ENCODE measurements at places on chromosomes 6 and 20. TPM values are rescaled to one million over a fixed set of nuclear protein-coding genes. Genes with fewer than 3 reads are reported as not detected.

The FOXS1 gene
- total RNA-seq = not detected

GRCh38 chr6:66861007-66861541, 1154.0 kb upstream of the EYS start:
- DNase-seq = no peak
- no peaks in the 10 kb centered on the region for H3K36me3 ChIP-seq
- H3K4me3 ChIP-seq = no peak overlapping the region

GRCh38 chr6:80321011-80321410, 214.5 kb downstream of the BCKDHB start:
- no peak overlapping the region for H3K27ac ChIP-seq
- no peak overlapping the region for H3K4me3 ChIP-seq
- no peaks in the 10 kb centered on the region for H3K27me3 ChIP-seq
- DNase-seq = no peak

DNA sequence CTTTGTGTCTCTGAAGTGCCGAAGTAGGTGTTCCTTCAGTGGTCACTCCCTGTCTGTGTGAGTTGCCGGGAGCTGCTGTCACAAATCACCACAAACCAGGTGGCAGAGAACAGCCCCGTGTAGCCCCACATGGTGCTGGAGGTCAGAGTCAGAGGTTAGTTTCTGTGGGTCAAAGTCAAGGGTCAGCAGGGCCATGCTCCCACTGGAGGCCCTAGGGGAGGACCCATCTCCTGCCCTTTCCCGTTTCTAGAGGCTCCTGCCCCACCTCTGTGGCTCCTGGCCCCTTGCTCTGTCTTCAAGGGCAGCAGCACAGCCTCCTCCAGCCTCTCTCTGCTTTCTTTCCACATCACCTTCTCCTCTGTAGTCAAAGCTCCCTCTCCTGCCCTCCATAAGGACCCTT, 264.3 kb downstream of the TAF4 start:
- H3K36me3 ChIP-seq = no peaks in the 10 kb centered on the region
- no peak overlapping the region for H3K4me3 ChIP-seq
- H3K4me1 ChIP-seq = no peaks in the 10 kb centered on the region
- H3K27ac ChIP-seq = no peak overlapping the region
- H3K27me3 ChIP-seq = peaks cover 26% of the 10 kb centered on the region

The MAS1 gene
- total RNA-seq = not detected

- H3K27me3 ChIP-seq = no peaks in the 10 kb centered on the region
- H3K4me3 ChIP-seq = no peak overlapping the region
- H3K27ac ChIP-seq = no peak overlapping the region
- H3K36me3 ChIP-seq = peaks cover 6% of the 10 kb centered on the region
- H3K4me1 ChIP-seq = peaks cover 40% of the 10 kb centered on the region
These were observed 136.0 kb upstream of the RNF24 start for GRCh38 chr20:4151342-4151741.

The ZNF391 gene
- 1.1 TPM for total RNA-seq

The LGSN gene
- total RNA-seq = 0.30 TPM

GRCh38 chr6:64998204-64998603, 708.8 kb downstream of the EYS start:
- no peak for DNase-seq
- H3K36me3 ChIP-seq = no peaks in the 10 kb centered on the region
- no peak overlapping the region for H3K27ac ChIP-seq
- H3K4me3 ChIP-seq = no peak overlapping the region
- no peaks in the 10 kb centered on the region for H3K4me1 ChIP-seq
- no peaks in the 10 kb centered on the region for H3K27me3 ChIP-seq

DNA sequence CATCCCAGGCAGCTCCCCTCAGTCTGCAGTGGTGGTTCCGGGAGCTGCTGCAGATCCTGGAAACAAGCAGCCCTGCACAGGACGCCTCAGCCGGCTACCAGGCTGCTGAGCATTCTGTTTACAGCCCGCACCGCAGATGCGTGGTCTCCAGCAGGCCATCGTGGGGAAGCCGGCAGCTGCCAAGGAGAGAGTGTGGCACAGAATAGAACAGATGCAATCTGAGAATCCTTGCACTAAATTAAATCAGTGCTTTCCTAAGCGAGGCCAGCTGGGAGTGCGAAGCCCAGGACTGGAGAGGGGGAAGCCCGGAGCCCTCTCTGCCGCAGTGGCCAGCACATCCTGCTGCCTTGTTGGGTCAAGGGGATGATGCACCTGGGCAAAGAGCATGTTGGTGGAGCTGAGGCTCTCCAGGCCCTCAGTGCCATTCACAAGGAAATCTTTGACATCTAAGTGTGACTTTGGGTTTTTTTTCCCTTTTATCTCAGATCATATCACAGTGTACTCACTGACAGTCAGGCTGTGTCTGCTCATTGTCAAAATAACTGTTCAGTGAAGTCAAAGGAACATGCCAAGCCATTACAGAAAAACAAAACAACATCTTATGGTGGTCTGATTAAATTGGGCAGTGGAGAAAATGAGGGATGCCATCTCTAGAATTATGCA, 118.1 kb downstream of the SYNDIG1 start:
- DNase-seq = no peak
- no peaks in the 10 kb centered on the region for H3K4me1 ChIP-seq
- no peak overlapping the region for H3K27ac ChIP-seq
- no peak overlapping the region for H3K4me3 ChIP-seq
- H3K36me3 ChIP-seq = no peaks in the 10 kb centered on the region

The LY6G6D gene
- total RNA-seq = not detected

DNA sequence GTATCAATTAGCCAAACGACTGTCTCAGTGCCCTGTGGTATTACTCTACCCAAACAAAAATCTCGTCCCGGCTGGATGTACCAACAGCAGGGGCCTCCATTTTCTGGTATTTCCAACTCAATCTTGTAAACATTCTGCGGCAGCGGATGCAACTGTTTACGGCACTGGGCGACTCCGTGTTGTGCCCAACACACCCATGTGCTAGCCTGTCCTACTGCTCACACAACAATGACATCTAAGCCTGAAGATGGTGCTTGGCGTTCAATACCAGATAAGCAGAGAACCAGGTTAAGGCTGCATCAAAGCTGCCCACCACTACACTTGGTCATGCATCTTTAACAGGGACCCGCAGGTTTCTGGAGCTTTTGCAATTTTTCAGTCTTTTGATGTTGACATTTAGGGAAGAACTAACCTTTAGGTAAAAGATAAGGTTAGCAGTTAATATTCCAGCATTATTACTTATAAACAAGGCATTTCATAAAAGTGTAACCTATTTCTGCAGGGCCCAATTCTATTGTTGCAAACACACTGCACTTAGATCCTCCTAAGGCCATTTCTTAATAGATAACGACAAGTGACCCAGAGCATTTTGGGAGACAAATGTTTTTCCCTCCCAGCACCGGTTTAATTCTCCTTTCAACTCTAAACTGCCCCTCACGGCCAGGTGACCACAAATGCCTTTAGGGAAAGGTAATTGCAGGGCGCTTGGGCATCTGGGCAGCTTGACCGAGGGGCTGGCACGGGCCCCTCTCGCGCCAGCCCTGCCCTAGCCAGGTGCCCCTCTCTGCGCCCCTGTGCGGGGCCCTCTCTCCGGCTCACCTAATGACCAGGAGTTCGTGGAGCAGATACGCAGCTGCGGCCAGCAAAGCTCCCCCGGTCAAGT, 945 bp downstream of the FAXC start:
- no peaks in the 10 kb centered on the region for H3K36me3 ChIP-seq
- no peaks in the 10 kb centered on the region for H3K27me3 ChIP-seq
- peak overlapping the region; percentile 43 for H3K27ac ChIP-seq

The SPAG4 gene
- total RNA-seq = 6.2 TPM

GRCh38 chr6:3610921-3611320, 140.6 kb downstream of the PXDC1 start:
- peaks cover 23% of the 10 kb centered on the region for H3K4me1 ChIP-seq
- H3K27me3 ChIP-seq = no peaks in the 10 kb centered on the region
- no peak overlapping the region for H3K27ac ChIP-seq

- no peak overlapping the region for H3K4me3 ChIP-seq
- H3K27me3 ChIP-seq = no peaks in the 10 kb centered on the region
- H3K4me1 ChIP-seq = no peaks in the 10 kb centered on the region
- no peak for DNase-seq
- no peaks in the 10 kb centered on the region for H3K36me3 ChIP-seq
These were observed 244.9 kb downstream of the THBS2 start for GRCh38 chr6:169008641-169009257.

The VGLL2 gene
- total RNA-seq = not detected

GRCh38 chr20:48398506-48399449, 429.0 kb downstream of the PREX1 start:
- H3K4me3 ChIP-seq = no peak overlapping the region
- no peak overlapping the region for H3K27ac ChIP-seq
- peaks cover 9% of the 10 kb centered on the region for H3K27me3 ChIP-seq
- H3K4me1 ChIP-seq = no peaks in the 10 kb centered on the region

DNA sequence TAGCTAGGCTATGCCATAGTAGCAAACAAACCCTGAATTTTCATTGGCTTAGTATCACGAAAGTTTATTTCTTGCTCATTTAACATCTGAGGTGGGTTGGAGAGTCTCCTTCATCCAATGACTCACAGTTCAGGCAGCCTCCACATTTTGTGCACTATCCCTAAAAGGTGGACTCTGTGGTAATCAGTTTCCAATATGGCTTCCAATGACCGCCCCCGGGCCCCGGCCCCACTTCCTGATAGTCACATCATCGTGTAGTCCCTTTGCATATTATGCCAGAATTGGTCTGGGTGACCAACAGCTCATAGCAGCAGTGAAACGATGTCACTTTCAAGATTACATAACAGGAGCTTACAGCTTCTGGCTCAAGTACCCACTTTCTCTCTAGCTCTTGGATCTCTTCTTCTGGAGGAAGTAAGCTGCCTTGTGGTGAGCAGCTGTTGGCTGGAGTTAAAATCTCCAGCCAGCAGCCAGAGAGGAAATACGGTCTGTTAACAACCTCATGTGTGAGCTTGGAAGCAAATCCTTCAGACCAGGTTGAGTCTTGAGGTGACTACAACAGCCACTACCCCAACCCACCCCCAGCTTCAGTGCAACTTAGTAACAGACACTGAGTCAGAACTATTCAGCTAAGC, 7.8 kb downstream of the HCRTR2 start:
- H3K36me3 ChIP-seq = no peaks in the 10 kb centered on the region
- H3K27me3 ChIP-seq = no peaks in the 10 kb centered on the region
- no peak for DNase-seq
- no peak overlapping the region for H3K4me3 ChIP-seq

DNA sequence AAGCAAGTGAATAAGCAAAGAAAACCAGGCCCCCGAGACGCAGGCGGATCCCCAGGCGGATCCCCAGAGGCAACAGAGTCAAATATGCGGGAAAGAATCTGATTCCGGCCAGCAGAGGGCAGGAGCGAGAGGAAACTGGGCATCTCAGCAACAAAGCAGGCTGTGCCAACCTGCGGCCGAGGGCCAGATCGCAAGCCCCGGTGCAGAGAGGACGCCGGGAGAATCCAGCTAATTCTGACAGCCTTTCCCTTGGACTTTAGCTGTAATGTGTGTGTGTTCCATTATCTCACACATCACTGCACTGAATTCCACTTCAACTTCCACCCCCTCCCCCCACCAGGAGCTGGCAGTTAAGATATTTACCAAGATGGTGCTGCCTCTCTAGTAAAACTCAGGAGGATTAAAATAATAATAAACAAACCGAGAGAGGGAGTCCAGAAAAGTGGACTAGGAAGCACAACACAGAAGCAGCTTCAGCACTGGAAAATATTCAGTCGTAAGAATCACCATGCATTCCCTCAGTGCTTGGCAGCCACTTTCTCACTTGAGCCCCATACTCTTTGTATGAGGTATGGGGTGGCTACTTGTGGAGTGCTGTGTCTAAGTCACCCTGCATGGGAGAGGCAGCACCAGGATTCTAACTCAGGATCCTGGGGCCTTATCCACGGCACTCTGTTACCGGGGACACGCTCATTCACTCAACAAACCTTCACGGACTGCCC, 66.2 kb upstream of the SNX9 start:
- H3K4me1 ChIP-seq = peaks cover 49% of the 10 kb centered on the region
- H3K4me3 ChIP-seq = peak overlapping the region; percentile 18
- H3K27ac ChIP-seq = no peak overlapping the region
- H3K27me3 ChIP-seq = no peaks in the 10 kb centered on the region

DNA sequence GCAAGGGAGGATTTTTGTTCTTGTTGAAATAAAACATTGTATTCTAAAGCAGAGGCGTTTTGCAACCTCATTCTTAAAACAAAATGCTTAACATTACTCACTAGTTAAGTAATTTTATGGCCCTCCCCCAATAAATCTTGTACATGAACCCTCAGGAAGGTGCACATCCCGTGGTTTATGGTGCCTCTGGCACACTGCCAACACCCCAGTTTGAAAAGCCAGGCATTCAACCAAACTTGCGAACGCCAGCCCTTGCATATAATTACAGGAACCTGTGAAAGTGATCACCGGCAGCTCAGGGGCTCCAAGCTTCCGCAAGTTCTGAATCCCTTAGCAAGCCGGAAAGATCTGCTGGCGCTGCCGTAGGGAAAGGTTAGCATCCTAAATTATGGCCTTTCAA, 1109.0 kb upstream of the FLRT3 start:
- no peaks in the 10 kb centered on the region for H3K36me3 ChIP-seq
- no peak overlapping the region for H3K27ac ChIP-seq
- H3K27me3 ChIP-seq = no peaks in the 10 kb centered on the region
- no peaks in the 10 kb centered on the region for H3K4me1 ChIP-seq
- no peak overlapping the region for H3K4me3 ChIP-seq
- DNase-seq = no peak

The OR12D3 gene
- not detected for total RNA-seq

The GSTA2 gene
- not detected for total RNA-seq

DNA sequence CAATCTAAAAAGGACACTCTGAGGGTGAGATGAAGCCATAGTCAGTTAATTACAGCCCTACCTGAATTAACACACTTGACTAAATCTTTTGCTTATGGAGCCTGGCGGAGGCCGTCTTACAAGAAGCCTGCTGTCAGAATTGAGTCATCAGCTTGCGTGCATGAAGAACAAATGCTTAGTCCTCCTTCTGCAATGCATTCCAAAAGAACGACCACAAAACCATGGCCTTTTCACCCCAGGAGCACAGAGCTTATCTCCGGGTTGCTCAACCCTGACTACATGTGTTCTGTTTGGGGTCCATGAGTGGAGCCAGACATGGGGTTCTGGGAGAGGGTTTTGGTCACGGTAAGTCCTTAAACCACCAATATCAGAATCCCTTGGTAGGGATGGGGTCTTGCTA, 318.1 kb downstream of the CLIC5 start:
- H3K4me3 ChIP-seq = no peak overlapping the region
- peak; percentile 35 for DNase-seq
- H3K27ac ChIP-seq = no peak overlapping the region
- no peaks in the 10 kb centered on the region for H3K36me3 ChIP-seq
- peaks cover 24% of the 10 kb centered on the region for H3K4me1 ChIP-seq
- no peaks in the 10 kb centered on the region for H3K27me3 ChIP-seq

The ABT1 gene
- total RNA-seq = 26.7 TPM

The COL20A1 gene
- 0.34 TPM for total RNA-seq

Measured in HCT116 (cell line).